ENCODE measurements at places on chromosomes 2 and 18. TPM values are rescaled to one million over a fixed set of nuclear protein-coding genes. Genes with fewer than 3 reads are reported as not detected.

GRCh38 chr2:26396734-26397298 lies 4.9 kb upstream of the DRC1 start:
- H3K4me1 ChIP-seq: peaks cover 3% of the 10 kb centered on the region
- H3K4me3 ChIP-seq: no peak overlapping the region
- no peak for DNase-seq
- H3K36me3 ChIP-seq: no peaks in the 10 kb centered on the region
- no peaks in the 10 kb centered on the region for H3K27me3 ChIP-seq

DNA sequence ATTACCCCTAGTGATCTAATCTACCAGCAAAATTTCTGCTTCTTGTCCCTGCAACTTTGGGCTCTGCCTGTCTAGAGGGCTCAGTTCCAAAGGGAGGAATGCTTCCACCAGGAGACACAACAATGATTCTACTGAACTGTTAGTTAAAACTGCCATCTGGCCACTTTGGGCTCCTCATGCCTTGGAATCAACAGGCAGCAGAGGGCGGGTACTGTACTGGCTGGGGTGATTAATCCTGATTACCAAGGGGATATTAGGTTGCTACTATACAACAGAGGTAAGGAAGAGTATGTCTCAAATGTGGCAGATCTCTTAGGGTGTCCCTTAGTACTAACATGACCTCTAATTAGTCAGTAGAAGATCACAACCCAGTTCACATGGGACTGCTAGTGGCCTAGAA lies 21.4 kb downstream of the HADHA start:
- no peaks in the 10 kb centered on the region for H3K27me3 ChIP-seq
- peaks cover 50% of the 10 kb centered on the region for H3K36me3 ChIP-seq
- H3K4me3 ChIP-seq: no peak overlapping the region
- no peak overlapping the region for H3K27ac ChIP-seq

DNA sequence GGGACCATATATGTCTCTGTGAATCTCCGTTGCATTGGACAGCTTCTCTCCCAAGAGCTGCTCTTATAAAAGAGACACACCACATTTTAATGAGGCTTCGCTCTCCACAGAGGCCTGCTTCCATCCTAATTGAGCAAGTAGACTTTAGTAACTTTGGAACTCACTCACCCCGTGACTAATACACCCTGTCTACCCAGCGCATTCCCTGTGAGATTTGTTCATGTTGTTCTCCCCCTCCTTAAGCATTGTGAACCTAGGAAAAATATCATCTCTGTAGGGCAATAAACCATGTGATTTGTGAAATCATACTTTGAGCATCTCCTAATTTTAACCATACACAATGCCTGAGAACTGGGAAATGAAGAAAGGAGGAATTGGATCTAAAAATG lies 56.9 kb downstream of the MCFD2 start:
- no peaks in the 10 kb centered on the region for H3K27me3 ChIP-seq
- no peak overlapping the region for H3K4me3 ChIP-seq
- H3K4me1 ChIP-seq: no peaks in the 10 kb centered on the region
- no peak for DNase-seq
- no peaks in the 10 kb centered on the region for H3K36me3 ChIP-seq
- H3K27ac ChIP-seq: no peak overlapping the region

- no peaks in the 10 kb centered on the region for H3K4me1 ChIP-seq
- no peak overlapping the region for H3K4me3 ChIP-seq
- no peak overlapping the region for H3K27ac ChIP-seq
- no peaks in the 10 kb centered on the region for H3K27me3 ChIP-seq
Observed at GRCh38 chr2:67797801-67798540, 264.8 kb downstream of the C1D start.

GRCh38 chr2:20766798-20767644 lies 55.9 kb downstream of the LDAH start:
- H3K4me1 ChIP-seq: no peaks in the 10 kb centered on the region
- no peak for DNase-seq
- H3K27ac ChIP-seq: no peak overlapping the region
- no peak overlapping the region for H3K4me3 ChIP-seq

GRCh38 chr2:7333960-7334493 lies 416.8 kb downstream of the RNF144A start:
- H3K4me1 ChIP-seq: no peaks in the 10 kb centered on the region
- no peaks in the 10 kb centered on the region for H3K36me3 ChIP-seq
- H3K27me3 ChIP-seq: no peaks in the 10 kb centered on the region

DNA sequence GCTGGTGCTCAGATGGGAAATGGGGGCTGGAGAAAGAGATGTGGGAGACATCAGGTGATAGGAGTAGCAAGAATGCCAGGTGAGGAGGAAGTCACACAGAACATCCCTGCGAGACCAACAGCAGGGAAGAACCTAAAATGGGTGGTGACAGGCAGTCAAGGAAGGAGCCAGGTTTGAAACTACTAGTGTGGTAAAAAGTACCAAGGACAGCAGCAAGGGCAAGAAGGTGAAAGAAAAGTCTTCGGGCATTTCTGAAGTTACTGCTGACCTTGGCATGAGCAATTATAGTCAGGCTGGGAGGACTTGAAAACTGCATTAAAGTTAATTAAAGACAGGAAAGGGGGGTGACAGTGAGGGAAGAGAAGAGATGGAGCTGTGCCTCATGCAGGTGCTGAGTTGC lies 410.4 kb downstream of the RAD51AP2 start:
- H3K27me3 ChIP-seq: no peaks in the 10 kb centered on the region
- no peak overlapping the region for H3K4me3 ChIP-seq
- H3K27ac ChIP-seq: no peak overlapping the region
- no peak for DNase-seq
- no peaks in the 10 kb centered on the region for H3K4me1 ChIP-seq

- no peak overlapping the region for H3K27ac ChIP-seq
- no peak overlapping the region for H3K4me3 ChIP-seq
- H3K27me3 ChIP-seq: no peaks in the 10 kb centered on the region
- no peaks in the 10 kb centered on the region for H3K4me1 ChIP-seq
Observed at GRCh38 chr2:77046339-77046738, 475.8 kb downstream of the LRRTM4 start.

- no peak for DNase-seq
- no peak overlapping the region for H3K27ac ChIP-seq
- H3K4me1 ChIP-seq: no peaks in the 10 kb centered on the region
- H3K36me3 ChIP-seq: no peaks in the 10 kb centered on the region
Observed at GRCh38 chr2:224594840-224595239, 9.7 kb upstream of the CUL3 start.

DNA sequence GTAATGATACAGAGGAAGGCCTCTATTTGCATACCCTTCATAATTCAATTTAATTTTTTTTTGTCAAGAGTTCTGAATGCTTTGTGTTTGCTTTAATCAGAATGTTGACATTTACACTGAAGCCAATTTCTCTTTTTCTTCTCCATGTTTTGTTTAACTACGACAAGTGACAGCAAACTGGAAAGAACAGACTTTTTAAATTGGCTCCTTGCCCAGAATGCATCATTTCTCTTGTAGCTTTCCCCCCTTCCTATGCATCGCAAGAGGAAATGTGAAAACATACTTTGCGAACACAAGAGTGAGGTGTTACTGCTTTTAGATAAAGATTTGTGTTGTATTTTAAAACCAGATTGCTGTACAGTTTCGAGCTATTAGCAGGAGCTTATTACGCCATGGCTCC lies 955.2 kb upstream of the CELF4 start:
- H3K4me1 ChIP-seq: no peaks in the 10 kb centered on the region
- no peaks in the 10 kb centered on the region for H3K27me3 ChIP-seq
- no peak overlapping the region for H3K27ac ChIP-seq
- no peak overlapping the region for H3K4me3 ChIP-seq

DNA sequence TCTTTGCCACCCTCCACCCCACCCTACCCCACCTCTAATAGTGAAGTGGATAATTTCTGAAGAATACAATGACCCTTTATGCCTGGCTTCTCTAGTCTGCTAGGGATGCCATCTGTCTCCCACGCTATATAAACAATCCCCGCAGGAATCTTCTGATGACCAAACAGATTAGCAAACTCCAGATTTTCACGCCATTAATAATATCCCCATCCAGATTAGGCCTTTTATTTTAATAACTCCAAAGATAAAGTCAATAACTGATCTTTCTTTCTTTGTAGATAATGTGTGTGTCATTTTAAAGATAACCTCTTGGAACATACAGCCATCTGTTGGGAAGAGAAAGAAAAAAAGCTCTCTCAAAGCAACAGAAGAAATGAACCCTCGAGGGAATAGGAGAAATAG lies 47.9 kb upstream of the CCDC150 start:
- no peak overlapping the region for H3K4me3 ChIP-seq
- no peaks in the 10 kb centered on the region for H3K36me3 ChIP-seq
- H3K27ac ChIP-seq: no peak overlapping the region
- peaks cover 5% of the 10 kb centered on the region for H3K27me3 ChIP-seq

DNA sequence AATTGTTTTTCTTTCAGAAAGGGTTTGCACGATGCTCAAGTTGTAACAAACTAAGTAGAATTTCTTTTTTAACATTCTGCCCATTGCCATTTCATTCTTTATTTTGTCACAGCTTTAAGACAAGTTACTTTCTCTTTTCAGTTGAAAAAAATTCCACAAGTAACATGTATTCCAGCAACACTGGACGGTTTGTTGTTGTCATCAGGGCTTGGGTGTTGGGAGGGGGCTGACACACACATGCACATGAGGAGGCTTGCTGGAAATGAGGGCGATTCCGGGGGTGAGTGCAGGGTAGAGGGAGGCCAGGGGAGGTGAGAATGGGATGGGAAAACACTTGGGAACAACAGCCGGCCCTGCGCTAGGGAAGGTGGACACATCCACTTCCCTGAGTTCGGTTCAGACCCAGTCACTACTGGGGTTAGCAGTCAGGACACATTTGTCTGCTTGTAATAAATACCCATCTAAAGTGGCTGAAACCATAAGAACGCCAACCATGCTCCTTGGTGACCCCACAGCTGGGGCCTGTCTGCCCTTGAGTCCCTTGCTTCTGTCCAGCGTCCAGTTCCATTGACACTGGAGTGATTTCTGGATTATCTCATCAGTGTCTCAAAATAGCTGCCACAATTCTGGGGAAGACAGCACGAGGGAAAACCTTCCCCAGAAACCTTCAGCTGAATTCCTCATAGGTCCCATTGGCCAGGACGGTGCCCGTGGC lies 141.8 kb upstream of the BCL2L11 start:
- H3K27me3 ChIP-seq: no peaks in the 10 kb centered on the region
- no peaks in the 10 kb centered on the region for H3K4me1 ChIP-seq

CHST9 gene
- total RNA-seq: not detected

RUFY4 gene
- total RNA-seq: 2.4 TPM

LYG2 gene
- total RNA-seq: not detected

BCL2 gene
- 38.3 TPM for total RNA-seq

DAPL1 gene
- total RNA-seq: not detected

TBR1 gene
- not detected for total RNA-seq

EPB41L3 gene
- total RNA-seq: 1.7 TPM
